ENCODE measurements at places on chromosomes 1 and 21. TPM values are rescaled to one million over a fixed set of nuclear protein-coding genes. Genes with fewer than 3 reads are reported as not detected.

IVL gene
- not detected for total RNA-seq

PKP1 gene
- total RNA-seq: not detected

FCGR1A gene
- total RNA-seq: not detected

CCNL2 gene
- 141 TPM for total RNA-seq

B3GALT2 gene
- total RNA-seq: 0.07 TPM

S100A8 gene
- 0.42 TPM for total RNA-seq

PCP4 gene
- not detected for total RNA-seq

MFSD2A gene
- total RNA-seq: 0.18 TPM

TNN gene
- 0.09 TPM for total RNA-seq

DFFB gene
- 12.7 TPM for total RNA-seq

ACTL8 gene
- 2.1 TPM for total RNA-seq

FCER1A gene
- not detected for total RNA-seq

DYNLT5 gene
- total RNA-seq: not detected
